Stimulated activated CD4-positive, alpha-beta T cell treated with anti-CD3 and anti-CD28 coated beads, Interleukin-15, amount 100 ng/mL, for 1 hour (primary cell): ENCODE measurements at places on chromosomes 6 and 20.

DNA sequence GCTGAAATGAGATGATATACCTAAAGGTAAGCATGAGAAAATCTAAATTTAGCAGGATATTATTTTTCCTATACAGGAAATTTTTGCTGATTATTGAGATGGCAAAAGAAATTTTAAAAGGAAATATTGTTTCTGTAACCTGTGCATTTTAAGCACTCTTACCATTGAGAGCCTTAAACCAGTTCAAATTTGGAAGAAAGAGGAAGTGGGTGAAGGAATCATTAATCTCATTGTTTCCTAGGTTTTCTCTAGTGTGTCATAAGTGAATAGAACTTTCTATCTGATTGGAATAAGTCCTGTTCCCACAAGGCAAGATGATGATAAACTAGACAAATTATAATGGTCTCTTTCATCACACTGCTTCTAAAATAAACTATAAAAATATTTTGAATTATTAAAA lies 22.4 kb upstream of the FKBP1C start:
- no peak for DNase-seq

GRCh38 chr6:13368079-13368730 lies 39.9 kb upstream of the TBC1D7 start:
- DNase-seq = no peak

DNA sequence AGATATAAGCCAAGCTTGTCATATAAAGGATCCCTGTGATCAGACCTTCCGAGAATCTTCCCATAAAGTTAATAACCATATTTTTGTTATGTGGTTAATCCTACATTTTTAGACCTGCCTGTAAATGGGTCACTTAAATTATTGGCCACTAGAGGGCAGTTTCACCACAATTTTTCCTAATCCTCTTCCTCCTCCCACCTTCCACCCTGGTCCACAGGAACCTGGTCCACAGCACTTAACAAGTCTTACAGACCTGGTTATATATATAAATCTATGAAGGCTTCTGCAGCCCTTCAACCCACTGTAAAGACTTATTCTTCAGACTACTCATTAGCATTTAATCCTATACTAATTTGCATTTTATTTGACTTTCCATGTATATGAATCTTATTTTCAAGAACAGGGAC lies 28.3 kb downstream of the MRS2 start:
- no peak for DNase-seq

- DNase-seq = peak; percentile 9
These were observed at the start of gene NINL for GRCh38 chr20:25584905-25585704. NINL (minus strand) TSS chr20:25585531; CDS start chr20:25526587, 58,944 bp downstream.

DNA sequence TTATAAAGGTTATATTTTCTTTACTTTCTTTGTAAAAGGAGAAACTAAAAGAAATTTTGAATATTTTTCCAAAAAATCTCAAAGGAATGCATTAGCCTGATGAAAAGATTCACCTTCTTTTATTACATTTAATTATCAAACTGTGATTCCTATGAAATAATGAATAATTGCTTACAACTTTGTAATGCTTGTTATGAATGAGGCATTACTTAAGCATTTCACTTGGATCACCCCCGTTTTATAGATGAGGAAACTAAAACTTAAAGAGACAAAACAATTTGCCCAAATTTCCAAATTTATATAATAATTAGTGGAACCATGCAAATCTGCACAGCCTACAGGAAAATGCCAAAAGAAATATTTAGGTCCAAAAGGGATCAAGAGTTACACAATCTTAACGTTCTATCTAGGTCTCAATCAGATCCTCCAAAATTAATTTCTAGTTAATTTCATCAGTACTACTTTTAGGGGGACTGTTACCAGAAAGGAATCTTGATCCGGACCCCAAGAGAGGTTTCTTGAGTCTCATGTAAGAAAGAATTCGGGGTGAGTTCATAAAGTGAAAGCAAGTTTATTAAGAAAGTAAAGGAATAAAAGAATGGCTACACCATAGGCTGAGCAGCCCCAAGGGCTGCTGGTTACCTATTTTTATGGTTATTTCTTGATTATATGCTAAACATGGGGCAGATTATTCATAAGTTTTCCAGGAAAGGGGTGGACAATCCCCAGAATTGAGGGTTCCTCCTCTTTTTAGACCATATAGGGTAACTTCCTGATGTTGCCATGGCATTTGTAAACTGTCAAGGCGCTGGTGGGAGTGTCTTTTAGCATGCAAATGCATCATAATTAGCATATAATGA lies 288.0 kb downstream of the ADGB start:
- no peak for DNase-seq

DNA sequence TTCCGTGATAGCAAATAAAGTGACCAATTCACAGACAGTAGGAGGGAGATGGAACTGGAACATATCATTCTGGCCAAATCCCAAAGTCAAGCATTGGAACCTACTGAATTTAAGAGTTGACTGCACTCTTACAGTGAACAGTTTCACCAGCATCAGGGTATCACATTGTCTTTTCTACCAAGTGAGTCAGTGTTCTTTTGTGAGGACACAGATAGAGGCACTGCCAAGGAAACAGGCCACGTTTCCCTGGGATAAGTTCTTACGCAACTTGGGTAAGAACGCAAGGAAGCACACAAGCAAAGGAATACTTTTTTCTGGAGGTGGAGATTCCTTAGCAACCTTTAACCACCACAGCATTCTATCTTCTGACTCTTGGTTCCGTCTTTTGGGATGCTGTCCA lies 28.6 kb upstream of the ENPP5 start:
- no peak for DNase-seq

DNA sequence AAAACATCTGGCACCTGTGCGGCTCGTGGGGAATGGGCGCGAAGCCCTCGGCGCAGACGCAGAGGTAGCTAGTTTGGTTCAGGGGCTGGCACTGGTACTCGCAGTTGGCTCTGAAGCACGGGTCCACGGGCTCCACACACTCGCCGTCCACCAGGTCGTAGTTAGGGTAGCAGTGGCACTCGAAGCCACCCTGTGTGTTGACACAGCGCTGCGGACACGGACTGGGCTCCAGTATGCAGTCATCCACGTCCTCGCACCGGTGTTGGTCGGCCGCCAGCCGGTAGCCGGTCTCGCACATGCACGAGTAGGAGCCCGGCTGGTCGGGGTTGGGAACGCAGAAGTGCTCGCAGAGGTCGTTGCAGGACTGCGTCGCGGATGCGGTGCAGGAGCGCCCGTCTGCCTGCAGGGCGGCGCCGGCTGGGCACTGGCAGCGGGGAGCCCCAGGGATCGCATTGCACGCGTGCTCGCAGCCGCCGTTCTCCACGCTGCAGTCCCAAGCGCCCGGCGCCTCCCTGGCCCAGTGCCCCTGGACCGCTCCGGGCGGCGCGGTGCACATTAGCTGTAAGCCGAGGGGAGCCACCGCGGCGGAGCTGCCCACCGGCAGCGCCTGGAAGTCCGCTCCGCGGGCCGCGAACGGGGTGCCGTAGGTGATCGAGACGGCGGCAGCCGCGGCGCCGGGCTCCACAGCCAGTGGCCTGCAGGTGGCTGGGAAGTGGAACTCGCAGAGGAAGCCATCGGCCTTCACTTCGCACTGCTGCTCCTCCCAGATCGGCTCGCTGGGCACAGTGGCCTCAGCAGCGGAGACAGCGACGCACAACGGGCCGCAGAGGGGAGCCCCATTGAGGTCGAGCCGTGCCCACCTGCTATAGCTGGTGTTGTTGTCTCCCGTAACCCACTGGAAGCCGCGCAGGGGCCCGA lies 930 bp downstream of the THBD start:
- no peak for DNase-seq

- no peak for DNase-seq
These were observed 349.2 kb downstream of the UTRN start for GRCh38 chr6:144634371-144634770.

DNA sequence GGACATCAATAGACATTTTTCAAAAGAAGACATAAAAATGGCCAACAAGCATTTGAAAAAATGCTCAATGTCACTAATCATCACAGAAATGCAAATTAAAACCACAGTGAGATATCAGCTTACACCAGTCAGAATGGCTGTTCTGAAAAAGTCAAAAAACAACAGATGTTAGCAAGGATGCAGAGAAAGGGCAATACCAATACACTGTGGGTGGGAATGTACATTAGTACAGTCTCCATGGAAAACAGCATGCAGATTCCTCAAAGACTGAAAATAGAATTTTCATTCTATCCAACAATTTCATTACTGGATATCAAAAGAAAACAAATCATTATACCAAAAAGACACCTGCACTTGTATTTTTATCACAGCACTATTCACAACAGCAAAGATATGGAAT lies 85.3 kb downstream of the DCDC2 start:
- no peak for DNase-seq

DNA sequence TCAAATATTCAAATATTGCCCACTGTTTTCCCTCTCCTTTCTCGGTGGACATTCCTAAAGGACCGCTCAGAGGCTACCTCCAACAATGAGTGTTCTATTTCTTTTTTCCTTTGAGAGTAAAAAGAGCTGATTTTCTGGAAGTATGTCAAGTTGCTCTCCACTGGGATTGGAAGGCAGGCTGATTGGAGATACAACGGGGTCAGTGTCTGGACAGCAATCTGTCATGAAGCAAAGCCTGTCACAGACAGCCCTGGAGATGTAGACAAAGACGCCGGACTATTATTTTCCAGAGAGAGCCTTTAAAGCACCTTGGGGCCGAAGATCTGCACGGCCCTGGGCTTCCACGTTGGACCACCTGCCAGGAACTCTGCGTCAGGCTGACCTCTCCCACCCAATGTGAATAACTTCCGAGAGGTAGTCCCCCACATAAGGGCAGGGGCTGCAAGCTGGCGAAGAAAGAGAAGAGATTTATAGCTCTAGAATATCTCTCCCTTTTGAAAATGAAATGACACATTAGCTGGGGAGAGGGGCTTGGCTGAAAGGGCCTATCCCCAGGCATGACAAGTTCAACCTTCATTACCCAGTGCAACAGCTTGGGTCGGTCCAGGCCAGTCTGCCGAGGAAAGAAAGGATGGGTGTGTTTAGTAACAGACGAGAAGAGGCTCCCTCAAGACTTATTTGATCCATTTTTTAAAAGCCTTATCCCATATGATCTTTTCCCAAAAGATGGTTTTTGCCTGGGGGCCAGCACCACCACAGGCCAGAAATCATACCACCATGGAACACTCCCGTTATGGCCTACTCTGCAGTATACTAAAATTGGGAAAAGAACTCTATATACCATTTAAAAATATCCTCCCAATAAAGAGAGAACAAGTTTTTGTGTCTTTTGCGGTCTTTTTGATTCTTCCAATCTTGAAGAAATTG lies 131.1 kb downstream of the OLIG3 start:
- no peak for DNase-seq

GRCh38 chr20:33255005-33255404 lies 19.2 kb downstream of the BPIFA1 start:
- no peak for DNase-seq

GRCh38 chr6:16696496-16696895 lies 64.8 kb downstream of the ATXN1 start:
- DNase-seq = no peak

DNA sequence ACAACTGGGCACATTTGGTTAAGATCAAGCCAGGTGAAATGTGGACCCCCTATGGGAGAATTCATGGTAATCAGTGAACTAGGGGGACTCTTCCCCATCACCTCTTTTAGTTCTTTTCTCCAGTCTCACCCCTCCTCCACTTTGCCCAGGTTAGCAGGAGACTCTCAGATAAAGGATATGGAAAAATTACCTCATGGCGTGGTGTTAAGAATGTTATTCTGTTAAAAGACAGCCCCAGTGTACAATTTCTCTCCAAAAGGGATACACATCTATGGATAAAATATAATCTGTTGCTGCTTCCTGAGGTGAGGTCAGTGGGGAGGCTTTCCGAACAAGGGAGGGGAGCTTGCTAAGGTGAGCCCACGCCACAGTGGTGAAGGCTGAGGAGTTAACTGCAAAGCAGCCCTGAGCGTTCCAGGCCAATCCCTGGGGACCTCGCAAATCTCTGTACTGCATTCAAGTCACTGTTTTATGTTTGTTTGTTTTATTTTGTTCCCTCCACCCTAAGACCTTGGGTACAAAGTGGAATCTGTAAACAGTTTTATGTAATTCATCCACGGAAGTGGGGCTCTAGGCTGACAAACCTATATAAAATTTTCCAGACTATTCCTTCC lies 52.0 kb downstream of the ADGRF1 start:
- no peak for DNase-seq

GRCh38 chr20:24698189-24698588 lies 228.8 kb downstream of the SYNDIG1 start:
- DNase-seq = no peak

DNA sequence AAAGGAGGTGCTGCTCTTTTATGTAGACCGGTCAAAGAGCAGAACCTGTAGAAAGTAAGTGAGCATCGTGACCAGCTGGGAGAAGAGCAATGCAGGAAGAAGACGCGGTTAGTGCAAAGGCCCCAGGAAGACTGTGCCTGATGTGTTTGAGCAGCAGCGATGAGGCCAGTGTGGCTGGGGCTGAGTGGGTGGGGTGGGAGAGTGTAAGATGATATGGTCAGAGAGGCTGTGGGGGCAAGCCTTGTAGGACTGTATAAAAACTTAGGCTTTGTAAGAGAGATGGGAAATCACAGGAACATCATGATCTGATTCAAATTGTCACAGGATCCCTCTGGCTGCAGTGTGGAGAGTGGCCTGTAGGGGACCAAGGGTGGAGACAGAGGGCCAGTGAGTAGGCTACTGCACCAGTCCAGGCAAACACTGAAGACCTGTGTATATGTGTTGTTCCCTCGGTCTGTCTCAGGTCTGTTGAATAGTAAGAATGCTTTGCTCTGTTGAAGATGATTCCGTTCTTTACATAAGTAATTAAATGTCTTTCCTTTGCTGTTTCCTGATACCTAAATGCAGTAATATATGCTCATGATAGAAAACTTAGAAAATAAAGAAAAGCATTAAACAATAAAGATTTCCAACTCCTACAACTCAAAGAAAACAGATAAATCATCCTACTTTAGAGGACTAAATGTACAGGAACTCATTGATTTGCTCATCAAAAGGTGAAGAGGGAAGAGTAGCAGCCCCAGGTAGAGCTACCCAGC lies 23.6 kb upstream of the WFDC2 start:
- no peak for DNase-seq

DNA sequence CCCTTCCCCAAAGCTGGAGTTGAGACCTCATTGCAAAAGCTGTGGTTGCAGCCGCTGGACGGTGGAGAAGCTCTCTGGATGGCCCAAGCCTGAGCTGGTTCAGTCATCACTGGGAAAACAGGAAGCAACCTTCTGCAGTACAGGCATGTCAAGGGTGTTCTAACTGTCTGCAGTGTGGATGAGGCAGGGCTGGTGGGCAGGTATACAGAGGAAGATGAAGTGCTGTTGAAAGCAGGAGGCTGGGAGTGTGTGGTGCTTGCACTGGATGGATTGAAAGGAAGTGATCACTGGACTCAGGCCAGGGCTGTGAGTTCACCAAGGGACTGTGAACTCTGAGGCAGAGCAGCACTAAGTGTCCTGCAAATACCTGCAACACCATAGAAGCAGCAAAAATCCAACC lies 89.0 kb upstream of the NOX3 start:
- no peak for DNase-seq

- DNase-seq = no peak
These were observed 67.1 kb upstream of the KCNQ5 start for GRCh38 chr6:72554761-72555221.
